ENCODE measurements at places on chromosomes 16 and 17.

DNA sequence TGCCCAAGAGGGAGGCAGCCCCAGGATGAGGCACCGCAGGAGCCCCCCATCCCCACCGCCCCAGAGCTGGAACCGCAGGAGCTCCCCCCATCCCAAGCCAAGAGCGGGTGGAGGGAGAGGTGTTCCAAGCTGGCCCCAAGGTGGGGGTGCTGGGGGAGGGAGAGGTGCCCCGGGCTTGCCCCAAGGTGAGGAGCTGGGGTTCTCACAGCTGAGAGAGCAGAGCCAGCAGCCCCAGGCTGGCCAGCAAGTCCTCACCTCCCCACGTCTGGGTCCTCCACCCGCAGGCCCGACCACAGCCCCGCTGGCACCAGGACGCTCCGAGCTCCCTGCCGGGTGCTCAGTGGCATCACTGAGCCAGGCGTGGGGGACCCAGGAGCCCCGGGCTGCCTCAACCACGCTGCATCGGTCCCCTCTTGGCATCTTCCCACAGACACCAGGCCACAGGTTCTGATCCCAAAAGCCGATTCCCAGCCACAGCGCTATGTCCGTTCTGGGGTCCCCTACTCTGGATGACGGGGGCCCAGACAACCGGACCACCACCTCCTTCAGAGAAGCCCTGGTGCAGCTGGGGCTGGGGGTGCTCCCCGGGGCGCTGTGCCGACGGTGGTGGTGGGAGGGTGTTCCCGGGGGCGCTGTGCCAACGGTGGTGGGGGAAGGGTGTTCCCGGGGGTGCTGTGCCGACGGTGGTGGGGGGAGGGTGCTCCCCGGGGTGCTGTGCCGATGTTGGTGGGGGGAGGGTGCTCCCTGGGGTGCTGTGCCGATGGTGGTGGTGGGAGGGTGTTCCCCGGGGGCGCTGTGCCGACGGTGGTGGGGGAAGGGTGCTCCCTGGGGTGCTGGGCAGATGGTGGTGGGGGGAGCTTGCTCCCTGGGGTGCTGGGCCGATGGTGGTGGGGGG lies 15.4 kb upstream of the WDR45B start:
- no peak for DNase-seq

- DNase-seq, result no peak
Observed at GRCh38 chr17:6269478-6269877, 165.4 kb downstream of the AIPL1 start.

DNA sequence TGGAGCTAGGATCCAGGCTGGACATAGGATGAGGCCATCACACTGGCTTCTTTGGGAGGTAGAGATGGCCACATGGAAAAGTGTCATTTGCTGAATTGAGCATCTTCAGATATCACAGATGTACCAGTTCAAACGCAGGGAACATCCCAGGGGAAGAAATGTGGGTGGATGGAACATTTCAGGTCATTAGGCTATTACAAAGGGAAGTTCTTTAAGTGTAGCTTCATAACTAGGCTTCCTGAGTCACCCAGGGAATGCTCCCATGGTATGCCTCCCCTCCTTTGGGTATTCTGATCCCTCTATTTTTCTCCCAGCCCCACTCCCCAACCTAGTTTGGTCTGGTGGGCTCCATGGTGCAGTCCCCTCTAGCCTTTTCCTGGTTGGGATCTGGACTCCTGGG lies 69.8 kb upstream of the IRX3 start:
- DNase-seq, result no peak

DNA sequence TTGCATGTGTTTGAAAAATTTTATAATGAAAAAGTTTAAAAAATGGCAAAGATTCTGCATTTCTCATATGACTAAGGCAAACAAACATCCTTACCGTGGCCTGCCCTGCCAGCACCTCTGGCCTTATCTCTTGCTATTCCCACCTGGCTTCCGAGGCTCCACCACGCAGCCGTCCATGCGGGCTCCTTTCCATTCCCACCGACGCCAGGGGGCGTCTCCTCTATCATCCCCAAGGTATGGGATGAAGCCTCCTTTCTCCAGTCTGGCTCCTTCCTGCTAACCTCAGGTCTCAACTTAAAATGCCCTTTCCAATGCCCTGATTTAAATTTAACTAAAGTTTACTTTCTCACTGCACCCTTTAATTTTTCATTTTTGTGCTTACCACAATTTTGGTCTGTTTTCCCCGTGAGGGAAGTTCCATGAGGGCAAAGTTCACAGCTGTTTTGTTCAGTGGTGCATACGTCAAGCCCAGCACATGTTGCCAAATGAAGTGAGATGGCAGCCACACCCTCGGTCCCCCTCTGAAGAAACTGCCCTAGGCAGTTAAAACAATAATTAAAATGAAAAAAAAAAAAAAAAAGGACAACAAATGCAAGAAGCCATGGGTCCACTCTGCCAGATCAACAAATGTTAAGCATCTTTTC lies 13.3 kb upstream of the SDK2 start:
- no peak for DNase-seq

DNA sequence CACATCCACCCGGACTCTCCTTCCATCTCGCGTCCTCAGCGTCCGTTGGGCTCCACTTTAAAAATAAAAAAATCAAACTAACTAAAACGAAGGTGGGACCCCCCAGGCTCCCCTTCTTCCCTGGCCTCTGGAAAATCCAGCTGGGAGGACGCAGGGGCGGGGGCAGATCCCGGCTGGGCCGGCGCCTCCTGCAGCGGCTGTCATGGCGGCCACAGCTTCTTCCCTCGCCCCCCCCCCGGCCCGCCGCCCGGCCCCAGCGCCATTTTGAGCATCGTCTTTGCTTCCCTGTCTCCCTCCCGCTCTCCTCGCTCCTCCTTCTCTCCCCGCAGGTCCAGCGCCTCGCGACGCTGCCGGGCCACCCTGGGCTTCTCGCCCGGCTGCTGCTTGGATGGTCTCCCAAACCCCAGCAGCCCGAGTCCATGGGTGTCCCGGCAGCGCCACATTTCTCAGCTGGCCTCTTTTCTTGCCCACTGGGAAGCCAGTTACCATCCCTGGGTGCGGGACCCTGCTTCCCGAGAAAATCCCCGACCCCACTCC lies 3.3 kb downstream of the HOXB2 start:
- DNase-seq, result no peak

GRCh38 chr16:52721331-52721730 lies 174.4 kb upstream of the TOX3 start:
- DNase-seq, result no peak

GRCh38 chr16:27225536-27226360 lies 22.4 kb downstream of the KDM8 start:
- DNase-seq, result no peak

DNA sequence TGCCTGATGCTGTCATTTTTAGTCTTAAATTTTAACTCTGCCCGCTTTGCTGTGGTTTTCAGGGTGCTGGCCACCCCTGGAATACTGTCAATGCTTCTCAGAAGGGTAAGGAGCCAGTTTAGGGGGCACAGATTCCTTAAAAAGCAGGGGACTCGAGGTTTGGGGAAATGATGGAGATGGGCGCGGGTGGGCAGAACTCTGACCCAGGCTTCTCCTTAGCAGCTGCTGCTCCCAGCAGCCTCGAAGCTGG lies 23.7 kb downstream of the STAT5A start:
- no peak for DNase-seq

- no peak for DNase-seq
Observed at GRCh38 chr17:70320673-70321345, 151.5 kb downstream of the KCNJ2 start.

- peak; percentile 77 for DNase-seq
Observed at GRCh38 chr16:87636050-87636684, 33.9 kb downstream of the JPH3 start.

GRCh38 chr16:89700100-89700648 lies 1.3 kb downstream of the SPATA2L start:
- peak; percentile 85 for DNase-seq

GRCh38 chr17:67208232-67208631 lies 36.8 kb downstream of the HELZ start:
- no peak for DNase-seq

DNA sequence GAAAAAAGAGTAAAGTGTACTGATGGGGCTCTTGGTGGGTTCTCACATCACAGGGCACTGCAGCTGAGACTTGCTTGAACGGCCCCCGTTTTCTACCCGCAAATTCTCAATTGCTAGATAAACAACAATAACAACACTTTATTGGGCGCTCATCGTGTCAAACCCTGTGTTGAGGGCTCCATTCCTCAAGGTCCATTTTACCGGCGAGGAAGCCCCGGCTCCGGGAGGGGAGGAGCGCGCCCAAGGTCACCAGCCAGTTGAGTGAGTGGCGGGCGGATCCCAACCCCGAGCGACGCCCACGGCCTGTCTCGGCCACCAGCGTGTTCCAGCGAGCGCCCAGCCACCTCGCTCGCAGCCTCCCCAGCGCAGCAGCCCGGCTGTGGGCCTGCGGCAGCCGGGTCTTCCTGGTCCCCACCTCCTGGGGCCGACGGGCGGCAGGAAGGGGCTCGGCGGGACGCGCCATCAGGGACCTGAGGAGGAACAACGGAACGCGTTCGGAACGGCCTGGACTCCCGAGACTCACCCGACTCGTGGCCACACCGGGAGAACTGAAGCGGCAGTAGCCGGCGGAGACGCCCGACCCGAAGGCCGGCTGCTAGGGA lies 373 bp downstream of the CMC2 start:
- peak; percentile 43 for DNase-seq

DNA sequence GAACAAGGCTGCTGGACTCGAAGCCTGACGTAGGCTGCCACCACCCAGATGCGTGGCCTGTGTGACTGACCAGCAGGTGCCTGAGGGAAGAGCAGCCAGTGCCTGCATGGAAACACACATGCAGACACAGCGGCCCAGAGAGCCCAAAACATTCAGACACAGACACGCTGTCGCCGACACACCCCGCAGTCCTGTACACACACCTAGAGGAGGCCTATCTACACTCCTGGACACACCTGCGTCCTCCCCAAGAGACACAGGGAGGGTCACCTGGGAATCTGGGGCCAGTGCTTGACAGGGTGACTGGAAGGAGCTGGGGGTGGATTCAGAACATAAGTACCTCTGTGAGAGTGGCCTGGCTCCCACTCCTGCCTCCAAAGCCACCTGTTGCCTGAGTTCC lies 6.1 kb upstream of the TSPOAP1 start:
- DNase-seq, result no peak

DNA sequence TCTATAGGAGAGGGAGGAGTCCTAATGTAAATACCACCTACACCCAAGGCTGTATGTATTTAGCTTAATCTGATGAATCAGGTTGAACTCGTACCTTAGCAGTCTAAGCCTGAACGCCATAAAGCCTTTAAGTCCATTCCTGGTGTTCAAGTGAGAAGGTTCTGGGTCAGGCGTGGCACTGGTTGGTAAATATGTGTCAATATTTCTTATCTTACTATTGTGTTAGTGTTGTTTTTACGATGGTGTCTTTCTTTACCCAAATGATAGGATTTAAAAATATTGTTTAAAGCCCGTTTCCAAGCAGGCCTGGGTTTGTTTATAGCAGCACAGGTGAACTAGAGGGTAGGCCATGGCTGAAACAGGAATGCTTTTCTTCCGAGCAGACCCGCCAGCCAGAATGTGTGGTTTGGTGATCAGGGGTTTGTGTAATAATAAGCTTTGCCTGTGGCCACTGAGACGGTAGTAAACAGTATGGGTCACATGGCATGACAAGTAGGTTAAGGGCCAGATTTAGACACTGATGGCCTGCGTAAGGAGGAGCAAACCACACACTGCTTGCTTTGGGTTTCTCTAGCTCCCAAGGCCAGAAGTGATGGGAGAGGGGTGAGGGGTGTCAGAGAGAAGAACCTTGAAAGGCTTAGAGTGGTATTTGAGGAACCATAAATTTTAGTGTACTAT lies 3.3 kb downstream of the TMEM94 start:
- no peak for DNase-seq

- no peak for DNase-seq
Observed at GRCh38 chr16:73054813-73055482, 7.0 kb upstream of the ZFHX3 start.

GRCh38 chr16:1825381-1825863 lies 1.2 kb downstream of the HAGH start:
- DNase-seq, result no peak

DNA sequence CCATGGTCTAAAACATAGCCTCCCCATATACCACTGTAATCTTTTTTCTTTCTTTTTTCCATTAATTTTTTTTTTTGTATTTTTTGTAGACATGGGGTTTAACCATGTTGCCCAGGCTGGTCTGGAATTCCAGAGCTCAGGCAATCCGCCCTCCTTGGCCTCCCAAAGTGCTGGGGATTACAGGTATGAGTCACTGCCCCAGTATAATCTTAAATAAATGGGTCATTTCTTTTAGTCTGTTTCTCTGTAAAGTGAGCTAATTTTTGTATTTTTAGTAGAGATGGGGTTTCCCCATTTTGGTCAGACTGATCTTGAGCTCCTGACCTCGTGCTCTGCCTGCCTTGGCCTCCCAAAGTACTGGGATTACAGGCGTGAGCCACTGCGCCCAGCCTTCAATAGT lies 5.7 kb upstream of the NME1 start:
- DNase-seq, result no peak

DNA sequence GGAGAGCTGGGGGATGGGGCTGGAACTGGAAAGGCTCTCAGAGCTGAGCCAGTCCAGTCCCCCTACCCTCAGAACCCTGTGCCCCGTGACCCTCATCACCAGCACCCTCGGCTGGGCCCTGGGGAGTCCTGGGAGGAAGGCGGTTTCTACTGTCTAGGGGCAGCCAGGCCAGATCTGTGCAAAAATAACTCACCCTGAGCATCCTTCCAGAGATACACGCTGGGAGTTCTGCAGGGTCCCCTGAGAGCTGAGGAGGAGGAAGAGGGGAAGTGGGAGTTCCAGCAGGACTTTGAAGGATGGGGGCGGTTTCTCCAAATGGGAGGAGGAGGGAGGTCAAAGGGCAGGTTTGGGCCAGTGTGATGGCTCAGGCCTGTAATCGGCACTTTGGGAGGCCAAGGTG lies 5.0 kb upstream of the SLC4A1 start:
- no peak for DNase-seq

DNA sequence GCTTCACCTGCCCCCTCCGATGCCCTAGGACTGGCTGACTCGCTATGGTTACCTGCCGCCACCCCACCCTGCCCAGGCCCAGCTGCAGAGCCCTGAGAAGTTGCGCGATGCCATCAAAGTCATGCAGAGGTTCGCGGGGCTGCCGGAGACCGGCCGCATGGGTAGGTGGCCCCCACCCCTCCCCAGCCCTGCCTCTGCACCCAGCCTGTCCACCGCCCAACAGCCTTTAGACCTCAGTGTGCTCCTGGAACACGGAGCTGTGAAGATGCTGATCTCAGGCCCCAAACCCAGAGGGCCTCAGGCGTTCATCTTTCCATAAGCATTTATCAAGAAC lies 993 bp downstream of the MMP25 start:
- DNase-seq, result no peak

GRCh38 chr16:20867585-20867984 lies 32.6 kb downstream of the DCUN1D3 start:
- no peak for DNase-seq

Measured in KG1 (cell line).